ENCODE measurements at places on chromosomes 12 and 14. TPM values are rescaled to one million over a fixed set of nuclear protein-coding genes. Genes with fewer than 3 reads are reported as not detected.
A peak's percentile ranks its signal among the peaks of the same experiment; 100 is the strongest.

Gene FAM90A1
- 0.68 TPM for total RNA-seq

DNA sequence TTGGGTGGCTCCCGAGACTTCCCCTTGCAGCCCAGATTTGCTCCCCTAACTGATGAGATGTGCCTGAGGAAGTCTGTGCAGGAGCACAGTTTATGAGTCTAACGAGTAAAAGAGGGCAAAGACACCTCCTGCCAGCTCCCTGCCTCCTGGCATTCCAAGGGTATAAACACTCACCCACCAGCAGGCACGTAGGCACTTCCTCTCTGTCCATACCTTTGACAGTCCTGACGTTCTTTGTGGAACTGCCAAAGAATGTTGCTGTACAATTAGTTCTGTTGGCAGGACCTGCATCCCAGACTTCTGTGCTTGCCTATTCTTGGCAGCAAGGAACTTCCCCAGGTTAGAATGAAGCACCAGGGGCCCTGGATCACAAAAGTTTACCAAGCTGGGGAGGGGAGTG, 889.3 kb downstream of the BCL11B start:
- H3K27ac ChIP-seq: no peak overlapping the region
- no peaks in the 10 kb centered on the region for H3K27me3 ChIP-seq
- no peak for DNase-seq
- no peak overlapping the region for H3K4me3 ChIP-seq
- H3K4me1 ChIP-seq: no peaks in the 10 kb centered on the region
- no peaks in the 10 kb centered on the region for H3K36me3 ChIP-seq

Gene LPAR5
- 8.1 TPM for total RNA-seq

Gene CCDC198
- total RNA-seq: not detected

Gene PPP1R1A
- total RNA-seq: 0.78 TPM

DNA sequence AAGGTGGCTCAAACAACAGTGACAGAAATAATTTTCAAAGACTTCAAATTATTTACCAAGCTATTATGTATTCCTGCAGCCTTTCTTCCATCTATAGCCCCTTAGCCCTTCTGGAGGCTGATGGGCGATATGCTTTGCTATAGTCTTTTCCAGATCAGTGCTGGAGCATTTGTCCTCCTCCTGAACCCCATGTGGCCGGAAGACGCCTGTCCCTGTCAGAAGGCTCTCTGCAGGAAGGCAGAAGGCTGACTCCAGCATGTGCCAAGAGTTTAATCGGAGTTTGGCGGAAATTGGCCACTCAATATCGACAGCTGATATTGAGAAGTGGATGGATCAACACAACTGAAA, 49.3 kb upstream of the MAX start:
- no peak for DNase-seq
- no peak overlapping the region for H3K27ac ChIP-seq
- no peak overlapping the region for H3K4me3 ChIP-seq
- H3K36me3 ChIP-seq: no peaks in the 10 kb centered on the region
- H3K27me3 ChIP-seq: no peaks in the 10 kb centered on the region
- peaks cover 4% of the 10 kb centered on the region for H3K4me1 ChIP-seq

GRCh38 chr14:95895720-95896119, 19.1 kb downstream of the TUNAR start:
- no peak overlapping the region for H3K27ac ChIP-seq
- H3K36me3 ChIP-seq: no peaks in the 10 kb centered on the region
- H3K4me3 ChIP-seq: no peak overlapping the region
- H3K27me3 ChIP-seq: peaks cover 2% of the 10 kb centered on the region
- peak; percentile 8 for DNase-seq

- DNase-seq: no peak
- no peaks in the 10 kb centered on the region for H3K36me3 ChIP-seq
- H3K27me3 ChIP-seq: no peaks in the 10 kb centered on the region
- no peak overlapping the region for H3K27ac ChIP-seq
- H3K4me3 ChIP-seq: no peak overlapping the region
- no peaks in the 10 kb centered on the region for H3K4me1 ChIP-seq
Measured at GRCh38 chr12:53101931-53102781, 1.1 kb upstream of the SOAT2 start.

GRCh38 chr12:25100194-25101091, 94.5 kb downstream of the DNAI7 start:
- H3K4me3 ChIP-seq: no peak overlapping the region
- H3K27me3 ChIP-seq: no peaks in the 10 kb centered on the region
- no peak overlapping the region for H3K27ac ChIP-seq
- H3K4me1 ChIP-seq: no peaks in the 10 kb centered on the region
- H3K36me3 ChIP-seq: no peaks in the 10 kb centered on the region

Gene OR10A7
- total RNA-seq: not detected

- no peaks in the 10 kb centered on the region for H3K36me3 ChIP-seq
- no peak for DNase-seq
- H3K4me1 ChIP-seq: no peaks in the 10 kb centered on the region
- H3K4me3 ChIP-seq: no peak overlapping the region
- H3K27me3 ChIP-seq: no peaks in the 10 kb centered on the region
Measured at GRCh38 chr14:95183532-95184412, 26.4 kb upstream of the DICER1 start.

Data from adrenal gland (tissue), 19 donors.